ENCODE measurements at places on chromosomes 12 and 14.

GRCh38 chr12:94795044-94795443, 144.7 kb upstream of the TMCC3 start:
- no peak for DNase-seq

- no peak for DNase-seq
Observed at GRCh38 chr12:92547420-92547819, 155.4 kb upstream of the PLEKHG7 start.

GRCh38 chr14:99127651-99128167, 144.3 kb downstream of the BCL11B start:
- DNase-seq = no peak

GRCh38 chr12:131693149-131693548, 17.7 kb upstream of the SFSWAP start:
- DNase-seq = no peak

DNA sequence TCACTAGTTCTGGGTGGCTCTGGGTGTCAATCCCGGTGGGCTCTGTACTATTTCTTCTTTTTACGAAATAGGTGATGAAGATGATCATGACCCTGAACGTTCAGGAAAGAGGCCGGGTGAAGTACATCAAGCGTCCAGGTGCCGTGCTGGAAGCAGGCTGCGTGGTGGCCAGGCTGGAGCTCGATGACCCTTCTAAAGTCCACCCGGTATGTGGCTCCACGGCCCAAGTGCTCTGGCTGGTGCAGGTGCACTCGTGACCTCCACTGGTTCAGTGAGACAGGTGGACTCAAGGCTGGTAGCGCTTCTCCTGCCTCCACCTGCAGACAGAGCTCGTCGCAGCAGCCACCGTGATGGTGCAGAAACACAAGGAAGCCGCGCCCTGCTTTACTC, 85.1 kb downstream of the ACACB start:
- DNase-seq = no peak

- no peak for DNase-seq
Observed at GRCh38 chr14:47435331-47435965, 240.0 kb downstream of the MDGA2 start.

DNA sequence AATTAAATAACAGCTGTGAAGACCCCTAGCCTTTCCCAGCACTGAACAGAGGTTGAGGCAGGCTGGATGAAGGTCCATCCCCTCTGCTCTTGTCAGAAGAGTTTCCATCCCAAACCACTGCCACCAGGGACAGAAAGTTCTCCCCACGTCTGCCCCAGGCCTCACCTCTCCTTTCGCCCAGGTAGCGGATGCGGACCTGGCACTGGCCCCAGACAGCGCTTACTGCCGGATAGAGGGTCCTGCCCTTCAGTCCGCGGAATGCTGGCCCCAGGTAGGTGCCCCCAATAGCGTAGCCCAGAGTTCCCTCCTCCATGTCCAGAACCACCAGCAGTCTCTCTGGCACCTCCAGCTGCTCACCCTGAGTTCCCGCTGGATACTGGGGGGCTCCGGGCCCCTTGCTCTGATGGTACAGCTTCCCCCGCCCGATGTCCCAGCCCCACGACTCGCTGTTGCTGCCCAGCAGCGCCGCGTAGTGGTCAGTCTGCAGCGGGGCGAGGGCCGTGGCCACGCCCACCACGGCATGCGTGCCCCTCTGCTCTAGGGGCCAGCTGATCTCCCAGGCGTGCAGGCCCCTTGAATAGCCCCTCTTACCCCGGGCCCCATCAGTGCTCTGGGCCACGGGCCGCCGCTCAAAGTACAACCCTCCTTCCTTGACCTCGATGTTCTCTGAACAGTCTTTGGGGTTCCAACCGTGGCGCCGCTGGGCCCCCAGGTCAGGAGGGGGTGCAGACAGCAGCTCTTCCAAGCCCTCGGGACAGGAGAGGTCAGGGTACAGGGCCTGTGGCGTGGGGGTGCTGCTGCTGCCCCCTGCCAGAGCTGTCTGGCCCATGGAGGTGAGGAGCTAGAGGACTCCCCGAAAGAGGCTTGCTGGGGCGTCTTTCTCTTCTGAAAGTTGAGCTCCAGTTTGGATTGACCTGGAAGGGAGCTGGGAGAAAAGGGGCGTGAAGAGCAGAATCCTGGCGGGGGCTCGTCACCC, 742 bp downstream of the SPSB2 start:
- peak; percentile 94 for DNase-seq

- peak; percentile 20 for DNase-seq
Observed at GRCh38 chr14:52265253-52265652, 2.2 kb upstream of the PTGDR start.

DNA sequence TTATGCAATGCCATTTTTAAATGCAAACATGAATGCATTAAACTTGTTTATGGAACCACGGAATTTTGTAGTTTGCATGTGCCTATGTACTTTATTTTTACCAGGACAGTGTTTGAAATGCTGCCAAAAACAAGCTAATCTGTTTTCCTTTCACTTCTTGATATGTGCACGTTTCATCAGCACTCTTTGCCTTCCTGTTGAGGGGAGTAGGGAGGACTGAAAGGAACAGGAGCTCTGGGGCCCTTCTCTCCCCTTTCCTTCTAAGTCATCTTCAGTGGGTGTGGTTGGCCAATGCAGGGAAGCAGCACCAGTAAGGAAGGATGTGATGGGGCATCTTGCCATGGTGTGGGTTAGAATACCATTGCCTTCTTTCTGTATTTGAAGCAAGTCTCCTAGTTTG, 12.1 kb upstream of the PPP4R4 start:
- peak; percentile 7 for DNase-seq

GRCh38 chr14:105116451-105117256, 51.4 kb upstream of the GPR132 start:
- DNase-seq = no peak

DNA sequence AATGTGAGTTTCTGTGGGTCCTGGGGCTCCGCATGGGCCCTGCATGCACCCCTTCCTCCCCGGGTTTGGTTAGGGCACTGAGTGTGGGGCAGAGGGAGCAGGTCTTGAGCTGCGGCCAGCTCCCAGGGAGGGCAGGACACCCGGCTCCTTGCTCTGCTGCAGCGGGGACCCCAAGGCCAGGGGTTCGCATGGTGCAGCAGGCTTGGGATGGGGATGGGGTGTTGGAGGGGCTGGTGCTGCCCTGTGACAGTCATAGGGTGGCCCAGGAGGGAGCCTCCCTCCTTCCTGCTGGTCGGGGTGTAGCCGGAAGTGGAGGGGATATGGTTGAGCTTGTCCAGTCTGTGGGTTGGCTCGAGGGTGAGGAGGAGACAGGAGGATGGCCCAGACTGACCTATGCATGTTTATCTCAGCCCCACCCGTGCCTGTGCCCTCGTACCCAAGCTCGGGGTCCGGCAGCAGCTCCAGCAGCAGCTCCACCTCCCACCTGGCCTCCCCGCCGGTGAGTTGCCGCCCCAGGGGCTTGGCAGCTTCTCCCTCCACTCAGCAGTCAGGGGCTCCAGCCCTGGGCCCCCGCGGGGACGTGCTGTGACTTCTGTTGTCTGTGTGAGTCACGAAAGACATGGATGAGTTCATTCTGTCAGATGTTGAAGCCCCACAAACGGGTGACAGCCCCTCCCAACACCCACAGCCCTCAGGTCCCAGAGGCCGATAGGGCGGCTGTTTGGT, 16.0 kb downstream of the ULK1 start:
- DNase-seq = no peak

GRCh38 chr14:69818758-69819191, 21.7 kb upstream of the SLC10A1 start:
- peak; percentile 79 for DNase-seq

GRCh38 chr12:47120736-47121135, 41.0 kb upstream of the AMIGO2 start:
- DNase-seq = no peak

GRCh38 chr14:92549105-92549858, 35.7 kb downstream of the RIN3 start:
- peak; percentile 84 for DNase-seq

DNA sequence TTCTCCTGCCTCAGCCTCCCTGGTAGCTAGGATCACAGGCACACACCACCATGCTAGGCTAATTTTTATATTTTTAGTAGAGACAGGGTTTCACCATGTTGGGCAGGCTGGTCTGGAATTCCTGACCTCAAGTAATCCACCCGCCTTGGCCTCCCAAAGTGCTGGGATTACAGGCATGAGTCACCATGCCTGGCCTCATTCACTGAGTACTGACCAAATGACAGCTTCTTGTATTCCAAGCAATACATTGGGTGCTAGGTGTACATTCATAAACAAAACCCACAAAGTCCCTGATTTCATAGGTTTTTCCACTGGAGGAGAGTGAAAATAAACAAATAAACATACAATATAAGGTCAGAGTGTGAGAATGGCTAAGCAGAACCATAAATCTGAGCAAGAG, 136.3 kb downstream of the HELB start:
- DNase-seq = no peak

- DNase-seq = peak; percentile 81
Observed at GRCh38 chr14:58395812-58396788, at the start of gene TOMM20L. TOMM20L (plus strand) TSS chr14:58395930; CDS start chr14:58395958, 28 bp downstream.

DNA sequence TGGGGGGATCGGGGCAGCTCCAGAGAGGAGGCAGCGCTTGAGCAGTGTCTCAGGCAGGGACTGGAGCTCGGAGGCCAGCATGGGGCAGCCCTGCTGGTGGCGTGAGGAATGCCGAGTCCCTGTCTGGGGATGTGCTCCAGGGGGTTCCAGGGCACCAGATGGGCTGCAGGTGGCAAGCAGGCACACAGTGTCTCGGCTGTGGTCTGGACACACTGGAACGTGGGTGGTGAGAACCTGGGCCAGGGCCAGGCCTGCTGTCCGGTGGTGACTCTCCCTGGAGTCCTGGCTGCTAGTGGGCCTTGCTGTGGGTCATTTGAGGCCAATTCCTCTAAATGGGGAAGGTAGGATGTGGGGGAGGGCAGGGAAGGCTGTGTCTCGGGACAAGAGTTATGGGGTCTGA, 199.4 kb upstream of the RTL1 start:
- DNase-seq = no peak

DNA sequence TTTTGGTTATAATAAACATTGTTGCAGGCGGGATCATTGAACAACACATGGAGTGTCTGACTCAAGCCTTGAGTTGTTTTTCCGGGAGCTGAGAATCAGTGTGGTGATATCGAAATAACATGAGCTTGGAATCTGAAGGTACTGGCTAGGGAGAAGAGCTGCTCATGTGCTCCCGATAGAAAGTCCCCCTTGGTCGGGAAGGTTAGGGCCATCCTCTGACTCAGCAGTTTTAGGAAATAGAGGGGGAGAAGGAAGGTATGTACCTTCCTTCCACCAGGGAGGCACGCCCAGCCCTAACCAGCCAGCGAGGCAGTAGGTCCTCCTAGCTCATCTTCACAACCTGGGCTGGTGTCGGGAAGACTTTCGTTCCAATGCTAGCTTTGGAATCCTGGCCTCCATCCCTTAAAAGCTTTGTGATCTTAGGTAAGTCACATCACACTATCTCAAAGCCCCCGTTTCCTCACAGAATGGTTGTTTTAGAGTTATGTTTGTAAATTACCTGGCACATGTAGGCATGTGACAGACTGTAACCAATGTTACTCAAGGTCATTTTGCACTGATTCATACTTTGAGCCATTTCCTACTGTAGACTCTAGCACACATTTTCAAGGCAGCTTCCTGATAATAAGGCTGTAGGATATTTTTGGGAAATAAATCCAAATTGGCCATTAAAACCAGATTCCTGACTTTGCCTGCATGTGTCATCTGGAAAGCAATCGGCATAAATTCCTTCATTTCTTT, 1.9 kb upstream of the RAB35 start:
- DNase-seq = peak; percentile 46

DNA sequence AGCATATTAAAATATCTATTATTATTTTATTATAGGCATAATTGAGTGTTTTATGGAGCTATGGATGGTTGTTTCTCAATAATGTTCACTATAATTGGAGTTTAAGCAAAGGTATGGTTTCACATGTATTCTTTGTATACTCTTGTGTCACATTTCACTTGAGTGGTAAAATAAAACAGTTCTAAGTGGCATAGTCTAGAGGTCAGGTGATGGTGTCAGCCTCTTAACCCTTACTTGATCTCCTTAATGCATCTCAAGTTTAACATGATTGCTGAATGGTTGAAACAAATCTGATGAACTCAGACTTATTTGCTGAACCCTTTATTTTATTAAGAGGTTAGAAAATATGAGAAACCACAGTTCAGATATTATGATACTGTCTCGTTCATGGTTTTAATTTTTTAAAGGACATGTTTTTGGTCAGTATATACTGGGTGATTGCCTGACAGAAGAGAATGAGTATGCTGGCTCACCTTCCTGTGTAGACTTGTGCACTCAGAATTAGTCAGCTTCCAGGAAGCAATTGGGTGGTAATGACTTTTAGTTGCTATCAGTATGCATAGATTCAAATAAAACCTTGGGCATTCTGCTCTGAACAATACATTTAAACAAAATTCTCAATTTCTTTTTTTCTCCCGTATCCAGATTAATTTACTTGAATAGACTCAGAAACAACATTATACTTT, 464.6 kb downstream of the PCNX1 start:
- peak; percentile 74 for DNase-seq

- peak; percentile 75 for DNase-seq
Observed at GRCh38 chr12:67648521-67649260, at the start of gene DYRK2. DYRK2 (plus strand) TSS chr12:67648745; CDS start chr12:67649134, 389 bp downstream.

Data from suppressor macrophage treated with lipopolysaccharide for 1 hour (primary cell).